Activated CD4-positive, alpha-beta T cell treated with anti-CD3 and anti-CD28 coated beads, Interleukin-2, amount 10 ng/mL, durations not matched to agents 7 days and 5 days (primary cell): ENCODE measurements at places on chromosomes 1 and 21. TPM values are rescaled to one million over a fixed set of nuclear protein-coding genes. Genes with fewer than 3 reads are reported as not detected.

Gene VCAM1
- not detected for total RNA-seq

- DNase-seq = peak; percentile 87
These were observed 113.0 kb upstream of the SLC25A33 start for GRCh38 chr1:9426291-9426711.

- DNase-seq = no peak
These were observed 201.1 kb downstream of the BACH1 start for GRCh38 chr21:29499734-29500343.

Gene DCST1
- not detected for total RNA-seq

Gene OR2L5
- not detected for total RNA-seq

Gene PLPPR4
- total RNA-seq = not detected

DNA sequence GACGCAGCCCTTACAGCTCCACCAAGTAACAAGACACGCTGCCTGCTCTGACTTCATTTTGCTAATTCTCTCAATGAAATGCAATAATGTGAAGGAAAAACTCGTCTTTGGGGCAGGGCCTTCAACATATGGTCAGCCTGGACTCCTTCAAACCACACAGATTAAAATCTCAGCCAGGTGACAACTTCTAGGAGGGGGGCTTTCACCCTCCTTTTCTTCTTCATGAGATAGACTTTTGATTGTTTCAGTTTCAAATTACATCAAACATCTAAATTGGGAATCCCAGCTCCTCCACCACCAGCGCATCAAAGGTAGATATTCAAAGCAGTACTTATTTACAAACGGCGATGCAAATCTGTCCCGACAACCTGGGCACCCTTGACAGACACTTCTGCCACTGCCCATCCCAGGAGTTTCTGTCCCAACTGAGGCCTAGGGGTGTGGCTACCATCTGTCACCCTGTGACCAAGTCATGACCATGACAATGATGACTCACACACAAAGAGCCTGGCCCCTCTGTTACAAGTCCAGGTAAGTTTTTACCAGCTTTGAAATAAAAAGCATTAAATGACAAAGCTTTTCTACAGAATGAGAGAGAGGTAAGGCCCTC, 29.7 kb downstream of the SSBP3 start:
- DNase-seq = peak; percentile 23

Gene COL6A2
- 2.3 TPM for total RNA-seq

DNA sequence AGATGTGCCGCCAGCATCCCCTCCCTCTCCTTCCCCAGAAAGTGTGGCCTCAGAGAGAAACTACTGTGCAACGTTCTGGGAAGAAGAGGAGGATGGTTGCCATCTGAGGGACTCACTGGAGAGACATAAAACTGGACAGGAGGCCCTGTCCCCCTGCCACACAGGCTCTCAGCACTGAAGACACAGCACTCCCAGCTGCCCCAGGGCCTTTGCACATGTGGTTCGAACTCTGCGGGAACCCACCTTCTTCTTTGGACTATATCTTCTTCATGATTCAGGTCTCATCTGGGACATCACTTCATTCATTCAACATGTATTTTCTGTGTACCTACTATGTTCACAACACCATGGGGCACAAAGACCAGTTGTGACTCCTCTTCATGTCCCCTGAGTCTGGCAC, 17.4 kb downstream of the IGSF21 start:
- DNase-seq = no peak

Gene SYNC
- not detected for total RNA-seq

GRCh38 chr1:232511172-232511571, 118.8 kb downstream of the SIPA1L2 start:
- DNase-seq = no peak

Gene STXBP3
- 55.3 TPM for total RNA-seq

- DNase-seq = no peak
These were observed 176.4 kb downstream of the ZNF281 start for GRCh38 chr1:200233393-200233792.

GRCh38 chr1:178706432-178706831, 18.6 kb upstream of the RALGPS2 start:
- no peak for DNase-seq

Gene PLXNA2
- 1.2 TPM for total RNA-seq

Gene TSPAN1
- total RNA-seq = not detected

- DNase-seq = peak; percentile 80
These were observed 77.1 kb downstream of the PIK3CD start for GRCh38 chr1:9728451-9729295.

Gene HMGN1
- 395 TPM for total RNA-seq

GRCh38 chr1:211704543-211704942, 29.1 kb upstream of the NEK2 start:
- DNase-seq = no peak

DNA sequence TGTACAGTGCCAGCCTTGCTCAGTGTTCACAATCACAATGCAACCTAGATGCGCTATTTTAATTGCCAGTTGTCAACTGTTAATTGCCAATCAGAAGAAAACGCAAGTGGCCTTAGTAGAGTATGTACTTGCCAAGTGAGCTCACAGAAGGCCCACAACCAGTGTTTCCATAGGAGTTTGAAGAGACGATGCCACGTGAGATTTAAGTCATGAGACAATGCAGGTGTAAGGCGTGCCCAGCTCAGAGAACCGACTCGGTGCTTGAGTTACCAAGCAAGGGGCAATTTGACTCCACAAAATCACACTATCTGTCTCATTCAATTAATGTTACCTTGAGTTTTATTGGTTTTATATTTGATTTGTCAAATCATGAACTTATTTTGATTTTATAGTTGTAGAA, 65.6 kb downstream of the TEX35 start:
- no peak for DNase-seq

Gene ZBTB40
- total RNA-seq = 19.0 TPM

- DNase-seq = peak; percentile 32
These were observed 517 bp downstream of the IPO13 start for GRCh38 chr1:43947061-43947873.
